ENCODE measurements at places on chromosomes 2 and 18. TPM values are rescaled to one million over a fixed set of nuclear protein-coding genes. Genes with fewer than 3 reads are reported as not detected.

Gene GORASP2
- 44.9 TPM for total RNA-seq

Gene DSC3
- total RNA-seq: not detected

Gene MC2R
- total RNA-seq: not detected

Gene SNORC
- not detected for total RNA-seq

Gene TCF4
- 123 TPM for total RNA-seq

Gene POTEE
- 0.14 TPM for total RNA-seq

Measured in uterus (tissue), 4 donors.